ENCODE measurements at places on chromosomes 5 and 9. TPM values are rescaled to one million over a fixed set of nuclear protein-coding genes. Genes with fewer than 3 reads are reported as not detected.

GRCh38 chr5:154646745-154647113 is 108.4 kb upstream of the LARP1 start:
- DNase-seq, result no peak

DNA sequence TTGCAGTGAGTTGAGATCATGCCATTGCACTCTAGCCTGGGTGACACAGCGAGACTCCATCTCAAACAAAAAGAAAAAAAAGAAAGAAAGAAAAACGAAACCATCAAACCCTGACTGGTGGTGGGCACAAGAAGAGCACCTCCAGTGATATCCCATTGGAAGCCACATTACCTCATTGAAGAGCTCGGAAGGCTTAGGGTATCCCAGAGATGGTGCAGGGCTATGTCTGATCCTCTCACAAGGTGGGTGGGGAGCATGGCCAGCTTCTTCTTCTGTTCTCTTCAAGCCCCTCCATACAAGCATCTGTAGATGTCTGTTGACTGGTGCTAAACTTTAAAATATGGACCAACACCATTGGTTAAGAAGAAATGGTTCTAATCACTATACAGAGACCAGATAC is 45.8 kb downstream of the GAS1 start:
- DNase-seq, result no peak

GRCh38 chr9:90795871-90796317 is 5.7 kb upstream of the SYK start:
- no peak for DNase-seq

- DNase-seq, result no peak
These were observed 3.0 kb upstream of the SYNPO start for GRCh38 chr5:150637245-150638052.

- DNase-seq, result no peak
These were observed 6.5 kb upstream of the EBF1 start for GRCh38 chr5:159106193-159106568.

- no peak for DNase-seq
These were observed 422.5 kb downstream of the CDH18 start for GRCh38 chr5:19565466-19565865.

DNA sequence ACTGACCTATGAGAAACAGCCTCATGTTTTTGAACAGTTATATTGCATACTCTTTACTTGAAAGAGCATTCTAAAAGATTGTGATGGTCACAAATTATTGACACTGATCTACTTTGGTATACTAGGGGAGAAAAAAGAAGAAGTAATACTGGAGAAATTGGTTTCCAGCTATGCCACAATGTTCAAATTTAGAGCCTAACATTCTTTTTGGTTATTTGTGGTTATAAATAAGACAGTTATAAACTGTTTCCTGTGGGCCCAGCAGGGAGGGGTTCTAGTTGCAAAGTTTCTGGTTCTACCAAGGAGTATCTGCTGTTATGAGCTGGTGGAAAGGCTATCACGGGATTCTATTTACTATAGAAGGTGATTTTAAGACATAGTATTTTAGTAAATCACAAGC is 4.8 kb downstream of the CWC27 start:
- no peak for DNase-seq

DNA sequence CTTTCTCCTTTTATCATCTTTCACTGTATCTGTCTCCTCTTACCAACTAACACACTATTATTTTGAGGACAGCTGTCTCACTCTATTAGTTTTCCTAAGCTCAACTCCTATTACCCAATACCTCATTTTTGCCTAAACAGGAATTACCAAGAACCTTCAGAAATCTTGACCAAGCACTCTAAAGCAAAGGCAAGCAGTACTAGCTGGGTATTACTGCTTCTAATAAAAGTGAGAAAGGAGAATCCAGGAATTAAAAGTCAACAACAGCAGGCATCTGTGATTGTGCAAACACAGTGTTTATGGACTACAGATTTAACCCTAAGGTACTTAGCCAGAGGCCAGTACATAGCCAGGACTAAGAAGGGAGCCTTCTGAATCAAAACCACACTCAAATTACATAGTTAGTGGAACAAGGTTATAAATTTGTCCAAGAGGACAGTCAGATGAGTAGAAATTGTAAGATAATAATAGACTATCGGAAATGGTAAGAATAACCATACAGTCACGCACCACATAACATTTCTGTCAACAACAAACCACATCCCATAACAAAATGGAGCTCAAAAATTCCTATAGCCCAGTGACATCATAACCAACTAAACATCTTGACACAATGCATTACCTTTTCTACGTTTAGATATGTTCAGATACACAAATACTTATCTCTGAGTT is 8.3 kb downstream of the RFX3 start:
- DNase-seq, result no peak

DNA sequence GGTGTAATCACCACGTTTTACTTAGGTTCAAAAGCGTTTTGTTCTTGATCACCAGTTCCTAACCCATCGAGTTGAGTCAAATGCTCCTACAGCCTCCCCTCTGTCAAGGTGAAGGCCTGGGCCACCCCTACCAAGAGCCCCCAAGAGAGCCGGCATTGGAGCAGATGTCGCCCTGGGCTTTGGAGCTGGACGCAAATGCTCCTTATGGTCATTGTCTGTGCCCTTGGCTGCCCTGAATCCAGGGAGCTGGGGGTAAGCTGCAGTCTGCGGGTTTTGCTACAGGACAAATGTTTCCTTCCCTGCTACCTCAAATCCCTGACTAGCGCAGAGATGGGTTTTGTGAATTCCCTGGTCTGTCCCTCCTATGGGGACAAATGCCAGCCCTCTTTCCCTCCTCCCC is 4.9 kb downstream of the RNF183 start:
- DNase-seq, result no peak

The UBAC1 gene
- total RNA-seq, result 140 TPM

The QRFP gene
- total RNA-seq, result not detected

The SLC27A6 gene
- 0.44 TPM for total RNA-seq

The HSD17B4 gene
- total RNA-seq, result 129 TPM

The TTC16 gene
- not detected for total RNA-seq

The SERINC5 gene
- total RNA-seq, result 2.7 TPM

Measured in psoas muscle (tissue), 8 donors.